ENCODE measurements at places on chromosomes 7 and 10. TPM values are rescaled to one million over a fixed set of nuclear protein-coding genes. Genes with fewer than 3 reads are reported as not detected.

DNA sequence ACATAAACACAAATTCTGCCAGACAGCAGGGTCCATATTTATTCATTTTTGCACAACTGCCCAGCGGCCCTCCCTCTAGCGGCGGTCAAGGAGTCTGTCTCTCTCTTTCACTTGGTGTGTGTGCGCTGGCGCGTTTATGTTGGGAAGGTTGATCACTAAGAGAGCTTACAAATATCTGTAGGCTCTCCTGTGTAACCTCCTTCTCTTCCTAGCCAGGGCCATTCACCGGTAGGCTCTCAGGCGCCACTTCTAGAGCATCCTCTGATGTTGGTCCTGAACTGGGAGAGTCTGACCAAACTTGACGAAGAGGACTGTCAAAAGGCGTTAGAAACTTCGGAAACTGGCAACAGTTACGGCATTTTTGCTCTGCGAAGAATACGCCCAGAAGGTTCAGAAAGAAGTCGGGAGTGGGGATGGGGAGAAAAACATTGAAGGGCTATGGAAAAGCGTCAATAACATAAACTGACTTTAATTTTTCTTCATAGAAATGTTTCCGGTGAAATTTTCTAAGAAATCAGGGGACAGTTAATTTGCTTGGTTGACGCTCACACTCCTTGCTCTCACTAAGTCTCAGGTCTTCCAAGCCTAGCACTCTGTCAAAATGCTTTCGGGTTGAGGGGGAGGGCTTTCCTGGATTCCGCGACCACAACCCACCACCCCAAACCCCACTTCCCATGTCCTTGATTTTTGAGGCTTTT lies 731.1 kb downstream of the ZWINT start:
- peak; percentile 57 for DNase-seq

- peak; percentile 65 for DNase-seq
These were observed 169.4 kb downstream of the ARHGAP12 start for GRCh38 chr10:31759124-31759798.

Gene CREB5
- 4.9 TPM for total RNA-seq

Gene FEZF1
- not detected for total RNA-seq

DNA sequence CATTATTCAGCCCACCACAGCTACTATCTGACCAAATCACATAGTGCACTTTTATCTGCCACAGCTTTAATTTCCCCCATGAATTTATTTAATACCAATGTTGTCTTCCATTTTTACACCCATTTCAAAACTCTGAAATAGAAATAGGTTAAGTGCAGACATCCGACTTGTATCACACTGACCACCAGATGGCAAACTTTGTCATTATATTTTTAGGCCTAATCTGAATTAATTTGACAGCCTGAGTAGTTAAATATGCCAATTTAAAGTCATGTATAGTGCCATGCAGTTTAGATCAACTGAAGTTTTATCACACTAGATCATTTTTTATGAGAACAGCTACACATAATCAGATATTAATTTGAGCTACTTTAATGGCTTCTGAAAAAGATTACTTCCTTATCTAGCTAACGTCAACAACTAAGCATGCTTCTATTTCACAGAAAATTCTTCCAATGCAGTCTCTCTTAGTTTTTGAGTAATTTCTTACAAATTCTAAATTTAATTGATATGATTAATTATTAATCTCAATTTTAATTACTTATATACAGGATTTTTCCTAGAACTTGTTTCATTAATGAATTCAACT lies 566.4 kb downstream of the GFRA1 start:
- no peak for DNase-seq

GRCh38 chr7:11376529-11376928 lies 402.9 kb downstream of the PHF14 start:
- no peak for DNase-seq

DNA sequence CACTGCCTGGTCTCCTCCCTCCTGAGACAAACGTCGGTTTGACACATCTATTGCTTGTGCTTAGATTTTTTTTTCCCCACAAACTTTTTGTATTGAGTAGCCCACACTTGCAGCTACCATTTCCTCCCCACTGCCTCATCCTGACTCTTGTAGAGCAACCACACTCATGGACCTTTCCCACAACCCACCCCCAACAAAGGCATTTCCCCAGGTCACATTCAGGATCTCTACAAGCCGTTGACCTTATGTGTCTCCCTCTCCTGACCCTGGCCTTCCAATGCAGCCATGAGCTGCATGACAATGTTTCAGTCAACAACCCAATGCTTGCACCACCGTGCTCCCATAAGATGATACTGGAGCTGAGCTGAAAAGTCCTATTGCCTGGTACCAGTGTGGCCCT lies 91.9 kb upstream of the MKI67 start:
- DNase-seq = no peak

DNA sequence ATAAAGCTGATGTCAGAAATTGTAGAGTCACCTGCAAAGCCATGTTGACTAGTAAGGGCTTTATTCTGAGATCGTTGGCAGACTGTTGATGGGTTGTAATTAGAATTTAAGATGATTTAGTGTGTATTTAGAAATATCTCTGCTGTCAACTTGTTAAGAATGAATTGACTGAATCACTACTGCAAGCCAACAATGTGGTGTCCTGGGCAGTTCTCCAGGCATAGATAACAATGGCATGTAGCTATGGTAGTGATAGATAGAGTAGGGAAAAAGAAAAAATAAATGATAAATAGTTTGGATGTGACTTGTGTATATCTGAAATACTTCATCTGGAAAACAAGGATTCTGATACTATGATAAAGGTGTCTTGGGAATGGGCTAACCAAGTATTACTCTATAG lies 640.2 kb downstream of the ARL4A start:
- DNase-seq = no peak

- DNase-seq = peak; percentile 78
These were observed 15.3 kb upstream of the TRA2A start for GRCh38 chr7:23546897-23547572.

Gene TMEM273
- total RNA-seq = 15.0 TPM

Gene RNF148
- 7.9 TPM for total RNA-seq

Gene UPK3B
- 1.0 TPM for total RNA-seq

DNA sequence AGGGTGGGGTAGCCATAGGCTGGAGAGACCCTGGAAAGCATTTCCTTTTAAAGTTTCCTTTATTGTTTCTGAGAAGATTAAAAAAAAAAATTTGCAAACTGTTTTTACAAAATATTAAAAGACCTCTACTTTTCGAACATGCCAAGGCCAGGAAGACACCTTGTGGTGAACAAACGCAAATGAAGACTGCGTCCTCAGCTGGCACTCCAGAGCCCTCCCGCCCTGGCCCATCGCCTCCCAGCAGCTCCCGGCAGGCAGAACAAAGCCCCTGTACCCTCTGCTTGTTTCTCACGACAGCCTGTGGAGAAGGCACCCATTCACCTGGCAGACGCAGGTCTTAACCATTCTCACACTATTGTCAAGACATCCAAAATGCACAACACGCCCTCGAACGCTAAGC lies 56.4 kb downstream of the ESYT2 start:
- DNase-seq = no peak

GRCh38 chr7:80895056-80895455 lies 23.8 kb downstream of the SEMA3C start:
- DNase-seq = no peak

Gene COL28A1
- total RNA-seq = 1.9 TPM

DNA sequence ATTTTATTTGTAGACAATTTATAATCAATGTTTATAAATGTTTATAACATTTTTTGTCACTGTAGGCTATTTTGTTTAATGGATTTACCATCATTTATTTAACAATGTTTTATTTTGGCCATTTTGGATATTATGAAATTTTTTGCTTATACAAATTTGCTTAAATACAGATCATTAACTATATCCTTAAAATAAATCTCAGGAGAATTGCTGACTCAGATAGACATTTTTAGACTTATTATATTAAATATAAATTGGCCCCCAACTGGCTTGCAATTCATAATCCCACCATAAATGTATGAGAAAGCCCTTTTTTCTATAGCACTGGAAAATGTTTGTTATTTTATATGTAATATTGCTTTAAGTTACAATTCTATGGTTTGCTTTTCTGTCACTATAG lies 3.8 kb upstream of the CLRN3 start:
- DNase-seq = no peak

DNA sequence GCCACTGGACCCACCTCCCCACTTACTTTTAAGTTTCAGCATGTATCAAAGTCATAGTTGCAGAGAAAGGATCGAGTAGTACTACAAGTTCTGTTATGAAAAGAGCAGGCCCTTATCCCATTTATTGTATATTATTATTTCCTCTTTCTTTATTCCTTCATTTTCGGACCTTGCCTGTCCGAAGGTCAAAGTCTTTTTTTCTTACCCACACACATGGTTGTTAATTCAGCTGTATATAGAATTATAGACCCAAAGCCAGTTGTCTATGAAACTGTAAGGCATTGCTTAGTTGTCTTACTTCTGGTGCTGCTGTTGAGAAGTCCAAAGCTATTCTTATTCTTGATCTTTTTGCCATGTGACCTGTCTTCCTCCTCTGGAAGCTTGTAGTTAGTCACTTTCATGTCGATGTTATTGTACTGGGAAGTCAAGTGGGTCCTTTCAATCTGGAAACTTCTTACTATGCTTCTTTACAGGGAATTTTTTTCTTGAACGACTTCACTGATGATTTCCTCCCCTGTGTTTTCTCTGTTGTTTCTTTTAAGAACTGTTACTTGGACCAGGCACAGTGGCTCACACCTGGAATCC lies 8.3 kb downstream of the NUDT5 start:
- no peak for DNase-seq

Gene AOAH
- total RNA-seq = 7.4 TPM

- no peak for DNase-seq
These were observed 175.8 kb upstream of the LYZL1 start for GRCh38 chr10:29112827-29113615.

GRCh38 chr7:82373926-82374635 lies 69.5 kb downstream of the CACNA2D1 start:
- no peak for DNase-seq

- no peak for DNase-seq
These were observed 130.5 kb downstream of the CDK14 start for GRCh38 chr7:90726623-90727022.

DNA sequence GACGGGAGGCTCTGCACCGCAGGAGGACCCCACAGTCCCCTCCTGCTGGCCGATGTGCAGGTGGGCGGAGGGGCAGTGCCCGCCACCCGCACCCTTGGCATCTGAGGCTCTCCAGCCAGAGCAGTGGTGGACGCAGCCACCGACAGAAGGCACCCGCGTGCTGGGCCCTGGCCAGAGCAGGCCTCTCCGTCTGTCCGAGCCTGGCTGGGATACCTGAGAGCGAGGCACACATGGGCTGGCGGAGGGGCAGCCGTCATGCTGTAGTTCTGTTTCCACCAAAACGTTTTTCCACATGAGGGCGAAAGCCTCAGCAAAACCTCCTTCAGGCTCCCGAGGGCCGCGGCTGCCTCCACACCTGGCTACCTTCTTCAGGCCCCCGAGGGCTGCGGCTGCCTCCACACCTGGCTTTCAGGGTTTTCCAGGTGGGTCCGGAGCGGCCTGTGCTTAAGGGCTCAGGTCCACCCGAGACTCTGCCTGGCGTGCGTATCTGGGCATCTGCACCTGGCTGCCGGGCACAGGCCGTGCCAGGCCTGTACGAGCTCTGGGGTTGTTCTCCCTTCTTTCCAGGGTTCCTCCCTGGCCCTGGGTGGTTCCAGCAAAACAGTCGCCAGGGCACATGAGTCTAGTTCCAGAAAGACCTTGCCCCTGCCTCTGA lies 115.5 kb downstream of the INPP5A start:
- no peak for DNase-seq

Gene ADCYAP1R1
- 0.27 TPM for total RNA-seq

All from thyroid gland (tissue), 4 donors.